Psoas muscle (tissue), 8 donors: ENCODE measurements at places on chromosomes 13 and 19.

DNA sequence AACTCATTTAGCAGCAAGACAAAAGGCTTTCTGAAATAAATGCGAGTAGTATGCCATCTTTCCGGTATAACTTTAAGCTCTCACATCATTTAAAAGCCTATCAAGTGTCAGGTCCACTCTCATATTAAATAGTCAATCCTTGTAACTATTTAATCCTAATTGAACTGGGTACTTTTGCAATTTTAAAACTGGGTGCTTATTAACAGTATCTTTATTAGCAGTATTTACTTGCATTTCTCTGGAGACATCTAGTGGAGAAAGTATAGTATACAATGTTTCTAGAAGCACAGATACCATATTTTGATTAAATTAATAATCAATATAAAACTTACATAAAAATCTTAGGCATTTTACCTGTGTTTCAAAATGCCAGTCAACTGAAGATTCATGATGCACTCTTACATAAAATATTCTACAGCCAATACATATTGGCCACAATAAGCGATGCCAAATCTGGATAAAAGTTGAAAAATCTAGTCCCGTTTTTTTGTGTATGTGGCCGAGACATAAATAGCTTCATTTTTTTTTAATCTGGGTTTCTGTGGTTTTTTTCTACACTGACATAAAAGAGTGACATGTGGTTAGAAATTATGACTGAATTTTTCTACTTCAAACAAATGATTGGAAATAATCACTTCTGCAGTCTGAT lies 4.3 kb upstream of the POSTN start:
- DNase-seq: no peak

- no peak for DNase-seq
These were observed 420.6 kb downstream of the ZNF536 start for GRCh38 chr19:30792561-30793505.

GRCh38 chr19:47778954-47779351 lies 450 bp downstream of the SELENOW start:
- DNase-seq: peak; percentile 60

- no peak for DNase-seq
These were observed 24.7 kb downstream of the PNPLA6 start for GRCh38 chr19:7560255-7560654.

DNA sequence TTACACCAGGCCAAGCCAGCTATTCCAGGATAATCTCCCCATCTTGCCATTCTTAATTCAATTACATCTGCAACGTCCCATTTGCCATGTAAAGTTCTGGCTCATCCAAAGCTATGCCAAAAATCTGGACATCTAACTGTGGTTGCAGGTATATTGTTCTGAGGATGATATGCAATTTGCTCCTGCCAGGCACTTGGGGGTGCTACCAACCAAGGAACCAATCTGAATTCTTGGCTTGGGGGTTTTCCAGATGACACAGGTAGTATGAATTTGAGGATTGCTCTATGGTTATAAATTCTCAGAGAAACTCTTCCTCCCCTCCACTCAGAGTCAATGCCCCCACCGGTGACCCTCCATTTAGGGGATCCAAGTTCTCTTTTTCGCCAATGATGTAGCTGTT lies 33.0 kb downstream of the CRYL1 start:
- DNase-seq: no peak

GRCh38 chr13:89324582-89324981 lies 1653.4 kb downstream of the SLITRK5 start:
- no peak for DNase-seq

GRCh38 chr13:46983881-46984280 lies 87.0 kb upstream of the HTR2A start:
- DNase-seq: no peak

DNA sequence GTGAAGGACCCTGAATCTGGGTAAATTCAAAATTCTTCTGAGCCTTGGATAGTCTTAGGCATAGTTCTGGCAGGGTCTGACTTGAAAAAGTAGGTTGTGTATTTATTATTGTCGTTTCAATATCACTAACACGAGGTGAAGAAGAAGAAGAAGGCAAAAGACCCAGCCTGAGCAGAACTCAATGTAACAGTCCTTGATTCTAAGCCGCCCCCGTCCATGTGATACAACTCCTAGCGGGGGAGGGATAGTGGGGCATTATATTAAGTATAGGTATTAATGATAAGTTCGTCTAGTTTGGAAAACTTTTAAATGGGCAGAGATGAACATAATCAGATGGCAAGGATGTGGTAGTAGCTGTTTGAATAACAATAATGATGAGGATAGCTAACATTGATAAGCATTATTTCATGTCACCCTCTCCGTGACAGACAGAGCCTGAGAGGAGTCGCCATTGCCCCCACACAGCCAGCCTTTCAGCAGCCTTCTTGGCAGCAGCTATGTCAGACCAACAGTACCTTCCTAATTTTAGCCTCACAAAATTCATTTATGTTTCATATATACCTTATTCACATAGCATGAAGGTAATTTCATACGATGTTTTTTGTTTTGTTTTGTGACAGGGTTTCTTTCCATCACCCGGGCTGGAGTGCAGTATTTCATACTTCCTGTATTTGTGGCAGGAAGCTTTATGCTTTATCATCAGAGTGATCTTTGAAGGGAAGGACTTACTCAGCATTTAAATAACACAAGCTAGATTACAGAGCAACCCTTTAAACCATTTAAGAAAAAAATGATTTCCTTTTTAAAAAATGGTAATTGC lies 64.4 kb upstream of the NPAS1 start:
- no peak for DNase-seq

DNA sequence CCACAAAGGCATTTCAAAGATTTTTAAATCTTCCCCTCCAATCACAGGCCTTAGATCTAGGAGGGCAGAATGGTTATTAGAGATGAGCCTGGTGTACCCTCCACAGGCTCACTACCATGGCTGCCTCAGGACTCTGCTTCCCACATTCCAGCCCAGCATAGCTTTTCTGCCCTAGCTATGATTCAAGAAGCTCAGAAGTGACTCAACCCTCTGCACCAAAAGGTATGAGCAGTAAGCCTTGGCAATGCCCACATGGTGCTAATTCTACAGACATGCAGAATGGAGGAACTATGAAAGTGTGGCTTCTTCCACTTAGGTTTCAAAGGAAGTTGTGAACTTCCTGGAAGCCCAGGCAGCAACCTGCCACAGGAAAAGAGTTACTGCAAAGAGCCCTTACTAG lies 786.2 kb downstream of the SLITRK6 start:
- DNase-seq: no peak

GRCh38 chr13:43787997-43788396 lies 1.2 kb upstream of the ENOX1 start:
- DNase-seq: no peak

GRCh38 chr19:2795827-2796658 lies 10.7 kb downstream of the THOP1 start:
- DNase-seq: no peak

- no peak for DNase-seq
These were observed 94.7 kb downstream of the PTPRS start for GRCh38 chr19:5245631-5246553.

- no peak for DNase-seq
These were observed 36.8 kb downstream of the N4BP2L1 start for GRCh38 chr13:32391101-32391619.

- no peak for DNase-seq
These were observed 7.2 kb downstream of the VSTM2B start for GRCh38 chr19:29532956-29533355.

DNA sequence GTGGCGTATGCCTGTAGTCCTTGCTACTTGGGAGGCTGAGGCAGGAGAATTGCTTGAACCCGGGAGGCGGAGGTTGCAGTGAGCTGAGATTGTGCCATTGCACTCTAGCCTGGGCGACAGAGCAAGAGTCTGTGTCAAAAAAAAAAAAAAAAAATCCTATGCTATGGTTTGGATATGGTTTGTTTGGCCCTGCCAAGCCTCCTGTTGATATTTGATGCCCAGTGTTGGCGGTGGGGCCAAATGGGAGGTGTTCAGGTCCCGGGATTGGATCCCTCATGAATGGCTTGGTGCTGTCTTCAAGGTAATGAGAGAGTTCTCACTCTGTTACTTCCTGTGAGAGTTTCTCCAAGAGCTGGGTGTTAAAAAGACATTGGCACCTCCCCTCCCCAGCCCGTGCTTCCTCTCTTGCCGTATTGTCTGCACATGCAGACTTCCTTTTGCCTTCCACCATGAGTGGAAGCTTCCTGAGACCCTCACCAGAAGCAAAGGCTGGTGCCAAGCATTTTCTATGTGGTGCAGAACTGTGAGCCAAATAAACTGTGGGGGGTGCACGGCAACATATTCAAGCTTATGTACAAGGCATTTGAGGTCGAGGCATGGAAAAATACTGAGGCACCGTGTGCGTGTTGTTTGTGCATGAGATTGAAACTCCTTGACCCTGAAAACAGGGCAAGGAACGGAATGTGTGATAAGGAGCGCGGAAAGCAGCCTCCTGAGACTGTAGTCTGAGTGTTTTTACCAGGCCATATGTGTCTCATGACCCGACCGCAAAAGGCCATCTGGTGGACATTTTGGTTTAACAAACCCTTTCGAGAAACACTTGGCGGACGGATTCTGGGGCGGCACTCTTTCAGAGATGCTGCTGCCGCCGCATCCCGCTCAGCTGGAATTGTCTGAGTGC lies 7.3 kb downstream of the SIGLEC9 start:
- DNase-seq: no peak

DNA sequence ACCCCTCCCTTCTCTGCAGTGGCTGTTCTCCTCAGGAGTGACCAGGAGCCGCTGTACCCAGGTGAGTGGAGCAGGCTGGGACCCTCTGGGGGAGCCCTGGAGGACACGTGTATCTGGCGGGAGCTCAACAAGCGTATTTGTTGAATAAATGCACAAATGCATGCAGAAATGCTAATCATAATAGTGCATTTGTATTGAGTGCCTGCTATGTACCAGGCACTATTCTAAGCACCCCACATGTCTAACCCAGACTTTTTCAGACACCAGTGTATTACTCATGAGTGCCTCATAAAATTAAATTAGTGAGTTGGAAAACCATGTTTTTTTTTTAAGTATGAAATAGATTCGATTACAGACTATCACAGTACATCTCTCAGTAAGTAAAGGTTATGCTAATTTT lies 7.9 kb downstream of the HPN start:
- DNase-seq: no peak

- DNase-seq: no peak
These were observed 10.8 kb upstream of the CCNA1 start for GRCh38 chr13:36421447-36421846.

GRCh38 chr13:41909506-41909905 lies 51.4 kb downstream of the VWA8 start:
- no peak for DNase-seq

- no peak for DNase-seq
These were observed 465.7 kb downstream of the MYO16 start for GRCh38 chr13:109095126-109095525.

GRCh38 chr13:42119875-42120274 lies 71.4 kb downstream of the DGKH start:
- DNase-seq: no peak
